ENCODE measurements at places on chromosomes 1 and 21.

DNA sequence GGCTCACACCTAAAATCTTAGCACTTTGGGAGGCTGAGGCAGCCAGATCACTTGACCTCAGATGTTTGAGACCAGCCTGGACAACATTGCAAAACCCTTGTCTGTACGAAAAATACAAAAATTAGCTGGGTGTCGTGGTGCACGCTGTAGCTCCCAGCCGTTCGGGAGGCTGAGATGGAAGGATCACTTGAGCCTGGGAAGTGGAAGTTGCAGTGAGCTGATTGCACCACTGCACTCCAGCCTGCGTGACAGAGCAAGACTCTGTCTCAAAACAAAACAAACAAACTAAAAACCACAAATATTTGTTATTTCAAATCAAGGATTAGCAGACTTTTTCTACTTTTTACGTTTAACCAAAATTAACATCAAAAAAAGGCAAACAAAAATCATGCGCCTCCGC is 31.3 kb downstream of the INKA2 start:
- DNase-seq, result no peak

- no peak for DNase-seq
Measured at GRCh38 chr1:205042911-205043806, at the start of gene CNTN2. CNTN2 (plus strand) TSS chr1:205043212; CDS start chr1:205053186, 9,974 bp downstream.

DNA sequence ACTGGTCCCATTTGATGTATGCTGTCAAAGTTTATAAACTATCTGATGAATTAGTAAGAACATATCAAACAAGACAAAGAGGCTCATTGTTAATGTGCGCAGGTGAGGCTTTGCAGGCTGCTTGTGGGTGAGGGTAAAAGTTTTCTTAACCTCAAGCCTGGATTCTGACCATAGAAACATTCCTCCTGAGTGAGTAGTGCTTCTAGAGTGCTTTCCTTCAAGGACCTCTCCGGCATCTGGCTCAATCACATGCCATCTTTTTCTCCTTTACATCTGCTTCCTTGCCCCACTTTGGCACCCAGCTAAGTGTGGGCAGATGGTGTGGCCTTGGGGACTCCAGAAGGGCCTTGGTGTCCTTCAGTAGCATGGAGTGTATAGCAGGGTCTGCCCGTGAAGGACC is 104.0 kb downstream of the ROR1 start:
- no peak for DNase-seq

DNA sequence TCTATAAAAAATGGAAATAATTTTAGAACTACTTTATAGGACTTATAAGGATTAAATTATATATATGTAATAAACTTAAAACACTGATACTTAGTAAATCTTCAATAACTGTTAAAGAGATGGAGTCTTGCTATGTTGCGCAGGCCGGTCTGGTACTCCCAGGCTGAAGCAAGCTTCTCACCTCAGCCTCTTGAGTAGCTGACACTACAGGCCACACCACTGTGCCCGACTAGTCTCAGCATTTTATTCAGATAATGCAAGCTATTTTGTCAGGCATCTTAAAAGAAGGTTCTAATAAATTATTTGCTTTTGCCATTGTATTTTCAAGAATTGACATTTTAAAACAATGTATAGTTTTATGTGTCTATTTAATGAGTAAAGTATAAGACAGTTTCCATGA is 20.8 kb downstream of the CNST start:
- DNase-seq, result no peak

GRCh38 chr1:68979891-68980290 is 483.0 kb upstream of the DEPDC1 start:
- no peak for DNase-seq

Data from activated naive CD4-positive, alpha-beta T cell treated with anti-CD3 and anti-CD28 coated beads for 36 hours (primary cell).